ENCODE measurements at places on chromosomes 16 and 17.

- no peak for DNase-seq
These were observed 200.9 kb downstream of the SLC39A11 start for GRCh38 chr17:72891627-72892026.

DNA sequence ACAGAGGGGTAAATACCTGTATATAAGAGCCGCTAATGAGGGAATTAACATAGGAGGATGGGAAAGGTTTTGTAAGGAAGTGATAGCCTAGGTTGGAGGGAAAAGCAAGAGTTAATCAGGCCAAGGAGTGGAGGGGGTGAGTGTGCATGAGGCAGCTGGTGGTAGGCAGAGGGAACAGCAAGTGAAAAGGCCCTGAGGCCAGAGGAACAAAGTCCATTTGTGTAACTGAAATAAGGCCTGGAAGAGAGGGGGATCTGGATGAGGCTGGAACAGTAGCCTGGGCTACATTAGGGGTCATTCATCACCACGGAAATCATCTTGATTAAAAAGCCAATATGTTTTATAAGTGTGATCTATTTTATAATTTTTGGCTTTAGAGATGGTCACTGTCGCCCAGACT lies 45.7 kb downstream of the FZD2 start:
- DNase-seq = no peak

DNA sequence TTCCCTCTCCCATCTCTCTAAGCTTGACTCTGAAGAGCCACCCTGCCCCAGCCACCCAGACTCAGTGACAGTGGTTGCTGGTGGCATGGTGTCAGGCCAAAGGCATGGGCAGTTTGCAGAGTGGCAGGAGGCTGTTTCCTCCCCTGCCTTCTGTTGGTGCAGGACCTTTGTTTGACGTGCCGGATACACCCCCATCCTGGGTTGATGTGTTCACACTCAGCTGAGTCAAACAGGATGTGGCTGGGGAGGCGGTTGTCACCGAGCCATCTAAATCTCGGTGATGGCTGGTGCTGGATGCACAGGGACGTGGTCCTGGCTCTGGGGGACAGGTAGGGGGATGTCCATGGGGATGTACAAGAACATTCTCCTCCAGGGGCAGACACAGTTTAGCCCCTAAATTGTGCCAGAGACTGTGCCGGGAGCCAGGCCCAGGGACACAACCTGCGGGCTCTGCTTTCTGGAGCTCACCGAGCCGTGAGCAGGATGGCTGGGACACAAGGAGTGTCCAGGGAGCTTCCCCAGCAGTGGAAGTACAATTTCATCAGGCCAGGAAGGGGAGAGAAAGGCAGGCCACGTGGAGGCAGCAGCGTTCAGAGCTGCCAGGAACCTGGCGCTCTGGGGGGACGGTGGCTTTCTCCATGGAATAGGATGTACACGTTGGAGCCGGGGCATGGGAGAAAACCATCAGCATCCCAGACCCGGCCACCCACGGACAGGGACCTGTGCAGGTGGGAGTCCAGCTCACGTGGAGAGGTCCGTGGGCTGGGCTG lies 264.2 kb downstream of the SEC14L1 start:
- DNase-seq = peak; percentile 84

DNA sequence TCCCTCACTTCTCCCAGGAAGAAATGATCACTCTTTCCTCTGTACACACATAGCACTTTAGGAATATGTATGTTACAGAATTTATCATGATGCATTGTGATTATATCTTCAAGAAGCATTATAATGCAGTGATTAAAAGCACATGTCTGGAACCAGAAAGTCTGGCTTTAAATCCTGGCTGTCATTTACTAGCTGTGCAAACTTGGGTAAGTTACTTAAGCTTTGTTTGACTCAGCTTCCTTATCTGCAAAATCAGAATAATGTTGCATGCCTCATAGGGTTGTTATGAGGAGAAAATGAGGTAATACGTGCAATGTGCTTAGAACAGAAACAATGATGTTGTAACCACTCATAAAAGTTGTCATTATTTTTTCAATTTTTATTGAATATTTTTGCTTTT lies 156.3 kb upstream of the ZKSCAN2 start:
- no peak for DNase-seq

DNA sequence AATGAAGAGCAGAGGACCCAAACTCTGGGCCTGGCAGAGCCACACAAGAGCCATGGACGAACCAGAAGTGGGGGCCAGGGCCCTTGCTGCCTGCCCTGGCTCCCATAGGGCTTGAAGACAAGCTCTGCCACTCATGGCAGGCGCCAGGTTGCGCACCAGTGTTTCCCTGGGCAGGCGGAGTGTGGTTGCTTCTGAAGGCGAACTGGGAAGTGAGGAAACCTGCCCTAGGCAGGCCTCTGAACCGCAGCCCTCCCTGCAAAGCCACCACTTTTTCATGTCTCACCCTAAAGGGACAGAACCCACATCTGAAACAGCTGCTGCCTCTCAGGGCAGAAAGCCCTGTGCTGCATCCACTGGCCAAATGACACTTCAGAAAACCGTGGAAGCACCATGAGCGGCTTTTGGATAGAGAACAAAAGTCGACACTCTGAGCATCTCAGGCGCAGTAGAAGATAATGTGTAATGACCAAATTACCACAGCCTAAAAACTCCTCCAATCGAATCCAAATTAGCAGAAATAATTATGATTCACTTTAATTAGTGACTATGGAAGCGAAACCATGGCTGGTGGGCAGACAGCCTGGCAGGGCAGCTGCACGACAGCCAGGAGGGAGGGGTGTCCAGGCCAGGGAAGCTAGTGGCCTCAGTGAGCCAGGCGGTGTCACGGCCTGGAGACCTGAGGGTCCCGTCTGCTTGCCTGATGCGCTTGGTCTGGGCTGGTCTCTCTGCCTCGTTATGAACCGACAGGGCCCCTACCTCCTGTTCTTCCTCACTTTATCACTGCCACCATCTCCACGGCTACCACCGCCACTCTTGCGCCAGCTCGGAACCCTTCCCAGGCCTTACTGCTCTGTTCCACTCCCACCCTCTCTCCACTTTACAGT lies 59.1 kb downstream of the PRMT7 start:
- DNase-seq = no peak

GRCh38 chr17:80452173-80452915 lies 24.1 kb downstream of the NPTX1 start:
- no peak for DNase-seq

GRCh38 chr17:21289175-21289901 lies 4.8 kb downstream of the MAP2K3 start:
- no peak for DNase-seq

DNA sequence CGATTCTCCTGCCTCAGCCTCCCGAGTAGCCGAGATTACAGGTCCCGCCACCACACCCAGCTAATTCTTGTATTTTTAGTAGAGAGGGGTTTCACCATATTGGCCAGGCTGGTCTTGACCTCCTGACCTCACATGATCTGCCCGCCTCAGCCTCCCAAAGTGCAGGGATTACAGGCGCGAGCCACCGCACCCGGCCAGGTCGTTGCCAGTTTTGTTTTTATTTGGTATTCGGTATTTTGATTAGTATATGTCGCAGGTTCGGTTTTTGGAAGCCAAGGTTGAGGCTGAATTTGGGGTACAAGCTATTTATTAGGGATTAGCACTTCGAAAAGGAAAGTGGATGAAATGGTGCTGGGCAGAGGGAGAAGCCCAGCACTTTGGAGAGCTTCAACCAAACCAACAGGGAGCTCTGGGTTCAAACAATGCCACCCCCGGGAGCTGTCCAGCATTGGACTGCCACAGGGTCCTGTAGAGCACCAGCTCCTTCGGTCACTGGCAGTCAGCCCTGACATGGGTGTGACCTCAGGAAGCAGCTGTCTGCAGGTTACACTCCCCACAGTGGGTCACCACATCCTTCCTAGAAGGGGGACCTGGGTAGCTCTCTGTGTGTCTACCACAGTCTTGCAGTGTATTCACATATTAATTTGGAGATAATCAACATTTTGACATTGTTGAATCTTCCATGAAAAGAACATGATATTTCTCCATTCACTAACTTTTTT lies 1.5 kb upstream of the CLEC10A start:
- DNase-seq = no peak

GRCh38 chr17:62381561-62381960 lies 1.2 kb downstream of the EFCAB3 start:
- DNase-seq = no peak

GRCh38 chr17:18185832-18186626 lies 2.4 kb downstream of the ALKBH5 start:
- DNase-seq = no peak

DNA sequence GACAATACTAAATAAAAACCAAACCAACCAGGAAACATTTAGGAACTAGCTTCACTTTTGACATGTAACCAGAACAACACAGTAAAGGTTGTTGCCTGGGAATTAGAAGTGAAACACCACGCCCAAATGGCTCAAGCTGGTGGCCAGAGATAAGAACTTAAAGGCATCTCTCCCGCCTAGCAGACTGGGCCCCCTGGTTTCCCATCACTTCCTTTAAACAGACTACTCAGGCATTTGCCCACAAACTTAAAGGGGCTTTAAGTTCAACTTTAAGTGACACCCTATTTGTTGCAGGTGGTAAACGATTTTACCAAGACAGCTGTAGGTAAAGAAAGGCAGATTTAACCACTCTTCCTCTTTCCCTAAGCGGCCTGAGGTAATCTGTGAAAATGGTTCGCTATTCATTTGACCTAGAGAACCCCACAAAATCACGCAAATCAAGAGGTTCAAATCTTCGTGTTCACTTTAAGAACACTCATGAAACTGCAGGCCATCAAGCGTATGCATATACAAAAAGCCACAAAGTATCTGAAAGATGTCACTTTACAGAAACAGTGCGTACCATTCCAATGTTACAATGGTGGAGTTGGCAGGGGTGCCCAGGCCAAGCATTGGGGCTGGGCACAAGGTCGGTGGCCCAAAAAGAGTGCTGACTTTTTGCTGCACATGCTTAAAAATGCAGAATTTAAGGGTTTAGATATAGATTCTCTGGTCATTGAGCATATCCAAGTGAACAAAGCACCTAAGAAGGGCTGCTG lies 40.8 kb upstream of the BPTF start:
- DNase-seq = no peak

GRCh38 chr16:27462200-27462845 lies 60.3 kb downstream of the IL21R start:
- no peak for DNase-seq

DNA sequence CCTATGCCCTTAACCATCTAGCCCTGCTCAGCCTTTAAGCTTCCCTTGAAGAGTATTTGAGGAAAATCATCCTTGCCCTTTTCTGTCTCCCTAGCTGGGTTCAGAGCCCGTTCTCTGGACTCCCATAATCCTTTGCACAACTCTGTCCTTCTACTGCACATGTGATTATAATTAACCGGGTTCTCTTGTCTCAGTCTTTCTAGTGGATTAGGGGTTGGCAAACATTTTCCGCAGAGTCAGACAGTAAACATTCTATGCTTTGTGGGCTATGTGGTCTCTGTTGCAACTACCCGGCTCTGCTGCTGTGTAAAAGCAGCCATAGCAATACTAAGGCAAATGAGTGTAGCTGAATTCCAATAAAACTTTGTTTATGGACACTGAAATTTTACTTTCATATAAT lies 80.0 kb downstream of the CDRT15 start:
- DNase-seq = no peak

- DNase-seq = no peak
These were observed 18.8 kb upstream of the PHOSPHO1 start for GRCh38 chr17:49249292-49249794.

- DNase-seq = no peak
These were observed 371.5 kb downstream of the SEC14L1 start for GRCh38 chr17:77512062-77512946.

GRCh38 chr16:7482032-7482431 lies 149.4 kb downstream of the RBFOX1 start:
- DNase-seq = no peak

DNA sequence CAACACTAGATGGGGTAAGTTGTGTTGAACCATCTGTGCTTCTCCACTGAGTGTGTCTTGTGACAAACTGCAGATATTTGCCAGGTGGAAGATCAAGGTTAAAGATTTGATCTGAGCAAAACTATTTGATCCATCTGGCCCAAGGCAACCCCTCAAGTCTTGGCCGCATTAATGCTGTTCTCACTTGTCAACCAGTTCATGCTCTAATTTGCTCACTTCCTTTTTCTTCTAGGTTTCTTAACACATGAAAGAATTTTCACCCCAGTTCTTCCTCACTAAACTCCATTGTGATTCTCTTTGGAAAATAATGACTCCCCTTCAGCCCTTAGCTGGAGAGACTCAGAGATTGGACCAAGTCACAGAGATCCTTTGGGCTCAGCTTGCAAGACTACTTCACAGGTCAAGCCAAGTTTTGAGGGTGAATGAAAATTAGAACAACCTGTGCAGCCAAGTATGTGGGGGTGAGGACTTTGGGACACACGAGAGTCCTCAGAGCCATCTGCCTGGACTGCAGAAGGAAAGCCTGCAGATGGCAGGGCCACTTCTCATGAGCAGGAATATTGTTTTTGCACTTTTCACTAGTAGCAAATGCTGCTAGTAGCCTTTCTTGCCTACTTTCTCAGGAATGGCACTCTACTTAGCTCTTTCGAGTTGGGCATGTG lies 166.5 kb downstream of the AXIN2 start:
- no peak for DNase-seq

GRCh38 chr17:61227866-61228265 lies 171.8 kb upstream of the TBX2 start:
- DNase-seq = no peak

DNA sequence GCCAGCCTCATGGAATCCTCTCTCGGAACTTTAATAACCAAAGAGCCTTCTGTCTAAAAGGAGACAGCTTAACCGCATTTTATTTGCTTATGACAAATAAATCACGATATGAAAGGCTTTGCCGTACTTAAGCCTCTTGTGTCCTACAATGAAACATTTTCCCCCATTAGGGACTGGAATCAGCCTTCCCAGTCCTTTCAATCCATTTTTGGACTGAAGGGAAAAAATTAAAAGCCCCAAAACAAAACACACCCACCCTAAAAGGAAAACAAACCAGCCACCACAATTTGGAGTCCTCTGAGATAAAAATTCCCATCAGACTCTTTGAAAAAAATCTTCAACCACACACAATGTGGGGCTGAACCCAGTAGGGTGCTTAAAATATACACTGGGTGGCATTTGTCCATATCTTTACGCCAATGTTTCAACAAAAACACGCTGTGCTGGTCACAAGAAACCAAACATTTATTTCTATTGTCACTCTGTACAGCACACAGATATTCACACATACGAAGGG lies 3.0 kb downstream of the HOXB4 start:
- DNase-seq = no peak

DNA sequence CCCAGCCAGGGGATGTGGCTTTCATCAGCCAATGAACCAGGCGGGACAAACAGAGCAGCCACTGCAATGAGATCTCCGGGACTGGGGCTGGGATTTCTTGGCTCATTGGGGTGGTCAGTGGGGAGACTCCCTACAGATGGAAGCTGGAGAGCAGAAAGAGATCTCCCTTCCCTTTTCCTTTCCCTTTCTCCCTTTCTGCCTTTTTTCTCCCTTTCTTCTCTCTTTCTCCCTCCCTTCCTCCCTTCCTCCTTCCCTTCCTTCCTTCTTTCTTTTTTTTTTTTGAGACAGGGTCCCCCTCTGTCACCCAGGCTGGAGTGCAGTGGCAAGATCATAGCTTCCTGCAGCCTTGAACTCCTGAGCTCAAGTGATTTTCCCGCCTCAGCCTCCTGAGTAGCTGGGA lies 14.0 kb downstream of the LAT start:
- DNase-seq = no peak
